Cardiac muscle cell (in vitro differentiated cells and primary cell): ENCODE measurements at places on chromosomes 5 and 9. TPM values are rescaled to one million over a fixed set of nuclear protein-coding genes. Genes with fewer than 3 reads are reported as not detected.

The SPINK5 gene
- total RNA-seq = 5.3 and 6.1 TPM in 2 replicates

The ST8SIA4 gene
- total RNA-seq = 0.06 and 0.11 TPM in 2 replicates

The PRKACG gene
- total RNA-seq = not detected in 2 replicates

The ORM2 gene
- not detected in 2 replicates for total RNA-seq

- no peak for DNase-seq
Measured at GRCh38 chr9:28607843-28608242, 1034.6 kb upstream of the C9orf72 start.

GRCh38 chr5:124461157-124461556 lies 285.3 kb downstream of the ZNF608 start:
- no peak for DNase-seq

DNA sequence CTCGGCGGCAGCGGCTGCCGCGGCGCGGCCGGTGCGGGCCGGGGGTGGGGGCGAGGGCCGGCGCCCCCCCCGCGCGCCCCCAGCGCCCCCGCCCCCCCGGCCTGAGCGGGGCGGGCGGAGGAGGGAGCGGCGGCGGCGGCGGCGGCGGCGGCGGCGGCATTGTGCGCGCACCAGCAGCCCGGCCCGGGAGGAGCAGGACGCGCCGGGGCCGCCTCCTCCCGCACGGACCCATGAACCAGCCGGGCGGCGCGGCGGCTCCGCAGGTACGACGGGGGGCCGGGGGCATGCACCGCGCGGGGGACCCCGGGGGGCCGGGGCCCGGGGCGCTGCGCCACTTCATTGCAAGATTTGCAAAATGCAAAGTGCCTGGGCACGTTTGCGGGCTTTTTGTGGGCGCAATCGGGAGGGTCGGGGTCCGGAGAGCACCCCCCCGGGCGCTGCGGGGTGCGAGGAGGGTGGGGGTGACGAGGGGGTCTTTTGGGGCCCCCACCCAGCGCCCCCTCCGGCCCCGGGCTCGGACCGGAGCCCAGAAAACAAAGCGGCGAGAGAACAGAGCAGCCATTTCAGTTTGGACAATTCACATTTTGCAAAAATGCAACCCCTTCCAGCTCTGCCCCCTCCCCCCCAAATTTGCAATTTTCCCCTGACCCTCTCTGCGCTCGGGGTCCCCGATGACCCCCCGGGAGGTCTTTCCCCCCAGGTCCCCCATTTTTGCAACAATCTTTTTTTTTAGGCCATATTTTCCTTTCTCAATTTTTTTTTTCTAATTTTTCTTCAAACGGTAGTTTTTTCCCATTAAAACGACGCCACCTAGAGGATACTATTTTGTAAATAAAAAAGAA lies at the start of gene ZNF618:
Gene ZNF618, plus strand, starts transcription at position 159 of the 842 bp plus-strand sequence. Its CDS starts 72 bp downstream, at position 231.
- peak; percentile 45 for DNase-seq

GRCh38 chr5:115289104-115289503 lies 7.3 kb downstream of the CCDC112 start:
- no peak for DNase-seq
